Stimulated activated CD4-positive, alpha-beta T cell treated with anti-CD3 and anti-CD28 coated beads, Interleukin-1b, Interleukin-23, amount 100 ng/mL, for 24 hours (primary cell): ENCODE measurements at places on chromosomes 3 and 15.

DNA sequence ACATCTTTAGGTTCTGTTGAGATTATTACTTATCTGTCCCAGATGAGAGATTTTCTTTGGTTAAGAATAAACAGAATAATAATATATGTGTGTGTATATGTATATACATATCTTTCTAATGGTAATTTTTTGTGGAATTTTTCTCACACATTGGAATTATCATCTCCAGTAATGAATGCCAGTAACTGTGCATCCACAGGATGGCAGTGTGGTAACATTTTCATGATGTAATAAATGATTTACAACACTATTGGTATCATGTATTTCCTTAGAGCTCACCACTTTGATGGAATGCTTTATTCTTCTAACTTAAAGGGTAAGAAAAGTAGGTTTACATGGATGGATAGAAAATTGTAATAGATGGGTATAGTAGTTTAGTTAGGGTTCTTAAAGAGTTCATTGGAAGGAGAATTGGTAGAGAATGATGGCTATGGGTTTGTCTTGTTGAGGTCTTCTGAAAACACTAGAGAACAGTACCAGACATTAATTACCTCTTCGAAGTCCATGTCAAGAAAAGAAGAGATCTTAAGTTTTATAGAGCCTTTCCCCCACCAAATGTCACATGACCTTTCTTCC is 78.1 kb downstream of the STT3B start:
- no peak for DNase-seq

GRCh38 chr3:160379628-160380214 is 19.3 kb downstream of the IFT80 start:
- no peak for DNase-seq

DNA sequence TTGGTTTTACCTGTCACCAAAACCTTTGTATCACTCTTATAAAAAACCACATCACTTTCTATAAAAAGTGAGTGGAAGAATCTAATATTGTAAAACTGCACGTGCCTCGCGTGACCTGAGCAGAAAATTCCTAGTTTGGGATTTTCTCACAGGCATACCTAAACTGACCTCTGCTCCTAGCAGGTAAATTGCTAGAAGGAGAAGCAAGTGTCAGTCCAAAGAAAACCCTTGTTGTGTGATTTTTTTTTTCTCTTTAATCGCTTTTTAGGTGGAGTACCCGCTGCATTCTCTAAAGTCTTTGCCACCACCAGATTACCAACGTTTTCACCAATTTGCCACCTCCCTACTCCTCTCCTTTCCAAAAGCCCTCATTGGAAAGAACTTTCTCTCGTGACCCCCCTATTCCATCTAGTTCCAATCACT is 534 bp upstream of the UBE2E1 start:
- DNase-seq: no peak

- no peak for DNase-seq
Observed at GRCh38 chr15:66700412-66700801, 1.6 kb upstream of the SMAD6 start.

DNA sequence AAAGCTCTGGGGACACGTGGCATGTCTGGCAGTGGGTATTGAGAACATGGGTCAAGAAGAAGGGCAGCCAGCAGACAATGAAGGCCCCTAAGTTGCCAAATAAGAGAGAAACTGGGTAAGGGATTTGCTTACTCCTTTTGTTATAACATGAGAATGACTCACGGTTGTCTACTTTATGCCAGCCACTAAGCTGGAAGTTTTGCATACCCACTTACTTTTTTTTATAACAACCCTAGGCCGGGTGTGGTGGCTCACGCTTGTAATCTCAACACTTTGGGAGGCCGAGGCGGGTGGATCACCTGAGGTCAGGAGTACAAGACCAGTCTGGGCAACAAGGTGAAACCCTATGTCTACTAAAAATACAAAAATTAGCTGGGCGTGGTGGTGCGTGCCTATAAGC is 50.0 kb downstream of the DRD3 start:
- DNase-seq: no peak

DNA sequence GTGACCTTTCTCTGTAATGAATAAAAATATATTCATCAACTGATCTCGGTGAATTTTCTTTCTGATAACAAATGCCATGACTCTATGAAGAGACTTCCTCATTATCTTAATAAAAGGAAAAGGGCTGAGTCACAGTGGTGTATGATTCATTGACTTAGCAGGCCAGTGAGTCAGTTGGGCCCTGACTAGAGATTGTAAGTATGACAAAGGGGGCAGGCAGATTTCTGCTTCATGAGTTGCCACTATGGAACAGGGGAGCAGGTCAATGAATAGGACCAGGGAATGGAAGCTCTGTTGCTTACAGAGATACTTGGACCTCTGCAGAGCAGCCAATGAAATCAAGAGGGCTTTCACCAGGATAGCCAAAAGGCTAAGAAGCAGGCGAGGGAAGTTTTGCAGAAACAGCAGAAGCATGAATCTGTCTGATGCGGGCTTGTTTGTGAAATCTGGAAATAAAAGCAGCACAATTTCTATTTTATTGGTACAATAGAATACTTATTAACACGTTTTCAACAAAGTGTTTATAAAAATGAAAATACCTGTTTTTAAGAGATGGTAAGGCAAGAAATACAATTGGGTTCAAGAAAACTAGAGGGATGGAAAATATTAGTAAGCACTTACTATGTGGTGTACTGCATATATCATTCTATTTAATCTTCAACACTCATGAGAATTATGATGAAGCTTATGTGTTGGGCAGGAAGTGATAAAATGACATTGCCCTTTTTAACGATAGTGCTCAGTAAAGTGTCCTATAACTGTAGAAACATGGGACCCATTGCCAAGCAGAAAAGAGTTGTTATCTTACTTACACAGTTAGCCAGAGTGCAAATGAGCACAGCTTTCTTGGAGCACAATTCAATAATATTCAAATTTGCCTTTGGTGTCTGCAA is 169.8 kb upstream of the MYRIP start:
- DNase-seq: no peak

GRCh38 chr15:31010036-31010435 is 18.6 kb upstream of the MTMR10 start:
- no peak for DNase-seq

DNA sequence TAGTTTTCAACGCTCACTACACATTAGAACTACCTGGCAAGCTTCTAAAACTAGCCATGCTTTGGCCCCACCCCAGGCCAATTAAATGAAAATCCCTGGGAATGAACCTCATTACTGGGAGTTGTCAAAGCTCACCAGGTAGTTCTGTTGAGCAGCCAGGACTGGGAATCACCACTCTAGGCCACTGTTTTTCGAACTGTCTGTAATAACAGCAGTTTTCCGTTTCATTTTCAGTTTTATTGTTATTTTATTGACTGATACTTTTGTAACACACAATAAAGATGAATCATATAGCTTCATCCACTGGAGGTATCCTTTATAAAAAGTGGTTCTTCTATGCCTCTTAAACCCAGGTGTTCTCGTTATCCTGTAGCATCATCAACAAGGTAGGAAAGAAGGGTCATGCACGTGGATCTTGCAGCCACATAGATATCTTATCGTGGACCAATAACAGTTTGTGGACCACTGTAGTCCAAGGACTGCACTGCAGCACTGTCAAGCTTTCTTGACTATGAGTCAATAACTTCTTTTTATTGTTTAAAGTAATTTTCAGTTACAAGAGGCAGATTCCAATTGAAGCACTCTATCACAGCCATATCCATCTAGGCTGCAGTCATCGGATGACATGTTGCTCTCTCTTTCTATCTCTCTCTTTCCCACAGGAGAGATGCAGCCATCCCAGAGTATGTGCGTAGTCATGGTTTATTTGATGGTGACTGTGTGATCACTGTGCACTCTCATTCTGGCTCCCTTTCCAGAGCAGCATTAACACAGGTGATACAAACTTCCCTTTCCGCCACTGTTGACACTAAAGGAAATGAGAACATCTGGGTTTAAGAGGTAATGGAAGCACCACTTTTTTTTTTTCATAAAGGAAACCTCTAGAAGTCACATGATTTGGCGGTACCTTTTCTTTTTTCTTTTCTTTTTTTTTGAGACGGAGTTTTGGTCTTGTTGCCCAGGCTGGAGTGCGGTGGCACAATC is 39.0 kb upstream of the BLM start:
- no peak for DNase-seq

DNA sequence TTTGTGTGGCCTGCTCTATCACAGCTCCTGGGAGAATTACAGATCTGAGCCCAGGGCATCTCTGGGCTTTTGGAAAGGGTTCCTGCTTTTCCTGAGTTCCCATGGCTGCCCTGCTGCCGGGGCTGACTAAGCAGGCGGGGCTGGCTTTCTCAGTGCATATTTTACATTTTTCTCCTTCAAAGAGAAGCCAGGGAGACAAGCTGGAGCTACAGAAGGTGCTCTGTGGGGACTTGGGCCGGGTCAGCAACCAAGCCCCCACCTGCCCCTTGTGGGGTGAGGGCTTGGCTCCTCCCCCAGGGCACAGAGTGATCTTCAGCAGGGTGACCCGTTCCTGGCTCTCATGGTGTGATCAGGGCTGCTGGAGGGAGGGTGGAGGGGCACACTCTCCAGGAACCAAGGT is 17.4 kb downstream of the ABTB1 start:
- DNase-seq: no peak

DNA sequence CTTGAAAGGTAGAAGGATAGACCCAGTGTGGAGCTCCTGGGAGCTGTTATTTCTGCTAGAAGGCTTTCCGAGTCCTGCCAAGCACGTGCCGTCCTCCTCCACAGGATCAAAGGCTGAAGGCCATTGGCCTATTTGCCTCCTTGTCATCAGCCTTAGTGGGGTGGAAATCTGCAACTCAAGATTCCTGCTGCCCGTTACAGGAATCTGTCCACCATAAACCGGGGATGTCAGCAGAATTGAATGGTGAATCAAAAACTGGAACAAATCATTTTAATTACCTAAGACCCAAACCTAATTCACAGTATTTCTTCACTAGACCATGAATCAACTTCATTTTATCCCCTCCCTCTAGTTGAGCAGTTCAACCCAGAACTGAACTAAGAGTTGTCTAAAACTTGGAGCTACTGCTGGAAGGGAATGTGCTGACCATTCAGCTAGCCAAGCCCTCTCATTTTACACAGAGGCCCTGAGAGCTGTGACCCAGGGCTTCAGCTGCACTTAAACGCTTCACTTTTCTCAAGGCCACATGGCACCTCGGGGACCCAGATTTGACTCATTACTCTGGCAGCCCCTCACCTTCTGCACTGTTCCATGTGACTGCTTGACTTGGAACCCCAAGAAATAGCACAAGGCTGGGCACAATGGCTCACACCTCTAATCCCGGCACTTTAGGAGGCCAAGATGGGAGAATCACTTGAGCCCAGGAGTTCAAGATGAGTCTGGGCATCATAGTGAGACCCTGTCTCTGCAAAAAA is 36.8 kb upstream of the KIF23 start:
- no peak for DNase-seq

- DNase-seq: no peak
Observed at GRCh38 chr3:127612966-127613365, 14.8 kb downstream of the MCM2 start.

- DNase-seq: no peak
Observed at GRCh38 chr3:120864541-120864940, 43.5 kb upstream of the STXBP5L start.

DNA sequence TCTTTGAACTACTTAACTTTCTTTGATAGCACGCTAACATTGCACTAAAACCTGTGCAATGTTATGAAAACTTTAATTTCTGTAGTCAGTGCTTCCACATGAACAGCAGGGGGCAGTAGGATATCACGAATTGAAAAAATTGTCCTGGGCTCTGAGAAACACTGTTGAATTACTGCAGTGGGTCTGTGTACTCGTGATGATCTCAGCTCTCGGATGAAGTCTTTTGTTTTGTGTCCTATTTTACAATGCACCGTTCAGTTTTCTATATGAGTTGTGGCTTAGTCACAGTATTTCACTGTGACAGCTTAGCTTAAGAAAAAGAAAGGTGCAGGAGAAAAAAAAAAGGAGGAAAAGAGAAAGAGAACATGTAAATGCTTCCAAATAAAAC is 141.3 kb upstream of the CCDC54 start:
- DNase-seq: no peak

DNA sequence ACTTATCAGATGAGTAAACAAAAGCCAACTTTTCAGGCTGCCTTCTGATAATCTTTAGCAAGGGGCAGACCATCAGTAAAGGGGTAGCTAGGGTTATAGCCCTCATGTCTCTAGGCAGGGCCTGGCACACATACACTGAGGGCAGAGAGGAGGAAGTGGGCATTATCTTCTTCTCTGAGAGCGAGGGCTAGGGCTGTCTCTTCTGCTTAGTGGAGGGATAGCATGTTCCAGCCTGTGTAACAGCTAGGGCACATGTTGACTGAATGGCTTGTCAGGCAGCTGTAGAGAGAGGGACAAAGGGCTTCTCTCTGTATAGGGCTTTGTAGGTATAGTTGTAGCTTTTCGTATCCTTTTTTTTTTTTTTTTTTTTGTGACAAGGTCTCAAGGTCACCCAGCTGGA is 17.8 kb downstream of the CRTC3 start:
- DNase-seq: no peak

GRCh38 chr3:138464491-138464860 is 30.1 kb downstream of the ESYT3 start:
- no peak for DNase-seq

GRCh38 chr15:31145271-31145911 is 43.9 kb upstream of the TRPM1 start:
- no peak for DNase-seq

- DNase-seq: no peak
Observed at GRCh38 chr15:42045211-42045615, 24.4 kb upstream of the PLA2G4E start.
